ENCODE measurements at places on chromosomes 5 and 9.

DNA sequence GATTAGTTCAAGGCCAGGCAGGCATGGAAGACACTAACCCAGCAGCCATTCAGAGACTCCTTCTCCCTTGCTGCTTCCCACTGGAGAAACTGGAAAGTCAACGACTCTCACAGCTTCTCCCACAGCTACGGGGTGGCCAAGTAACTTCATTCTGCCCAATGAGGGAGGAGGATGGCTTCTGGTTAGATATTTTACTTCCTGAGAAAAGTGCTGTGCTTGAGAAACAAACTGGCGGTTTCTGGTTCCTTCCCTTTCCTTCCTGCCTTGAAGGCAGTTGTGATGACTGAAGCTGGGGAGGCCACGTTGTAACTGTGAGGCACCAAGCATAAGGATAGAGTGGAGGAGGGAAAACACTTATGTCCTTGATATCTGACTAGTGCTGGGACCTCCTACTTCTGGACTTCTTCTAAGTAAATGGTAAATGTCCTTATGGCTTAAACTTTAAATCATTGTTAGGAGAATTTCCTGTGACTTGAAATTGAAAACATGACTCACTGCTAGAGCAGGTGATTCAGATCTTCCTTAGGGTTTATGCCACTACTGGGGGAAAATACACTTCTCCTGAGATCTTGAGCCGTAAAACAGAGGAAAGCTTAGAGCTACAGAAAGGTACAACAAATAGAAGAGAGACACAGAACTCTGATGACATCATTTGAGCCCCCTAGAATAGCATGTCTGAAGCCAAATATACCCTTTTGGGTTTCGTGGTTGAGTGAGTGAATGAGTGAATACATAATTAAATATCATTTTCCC is 3.1 kb upstream of the GNPDA1 start:
- peak; percentile 67 for DNase-seq

- no peak for DNase-seq
Observed at GRCh38 chr5:175003531-175003930, 279.1 kb downstream of the MSX2 start.

GRCh38 chr5:10563945-10564837 is at the start of gene ANKRD33B:
Gene ANKRD33B (plus strand): TSS chr5:10564070. CDS start chr5:10564468, 398 bp downstream.
- peak; percentile 80 for DNase-seq

DNA sequence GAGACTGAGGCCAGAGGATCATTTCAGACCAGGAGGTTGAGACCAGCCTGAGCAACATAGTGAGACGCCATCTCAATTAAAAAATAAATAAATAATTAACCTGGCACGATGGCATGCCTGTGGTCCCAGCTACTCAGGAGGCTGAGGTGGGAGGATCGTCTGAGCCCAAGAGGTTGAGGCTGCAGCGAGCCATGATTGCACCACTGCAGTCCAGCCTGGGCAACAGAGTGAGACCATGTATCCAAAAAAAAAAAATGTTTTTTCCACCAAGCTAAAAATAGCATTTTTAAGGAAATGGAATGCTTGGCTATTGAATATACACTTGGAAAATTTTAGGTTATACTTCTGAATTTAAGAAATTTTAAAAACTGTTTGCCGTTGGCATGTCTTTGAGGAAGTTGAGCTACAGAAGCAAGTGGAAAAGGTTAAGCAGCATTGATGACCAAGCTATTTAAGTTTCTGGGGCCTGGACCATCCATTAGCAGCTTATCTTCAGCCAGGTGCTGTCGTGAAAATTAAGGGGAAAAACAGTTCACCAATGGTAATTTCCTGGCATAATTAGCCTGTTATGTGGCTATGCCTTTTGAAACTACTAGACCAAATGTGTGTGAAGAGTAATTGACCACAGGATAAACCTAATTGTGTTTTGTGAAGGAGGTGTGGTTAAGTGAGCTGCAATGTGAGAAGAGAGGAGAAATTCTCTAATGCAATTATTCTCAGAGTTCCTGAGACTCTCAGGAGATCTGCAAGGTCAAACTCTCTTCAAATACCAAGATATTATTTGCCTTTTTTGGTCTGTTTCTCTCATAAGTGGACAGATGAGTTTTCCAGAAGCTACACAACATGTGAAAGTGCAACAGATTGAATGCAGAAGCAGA is 21.0 kb downstream of the F2R start:
- no peak for DNase-seq

Data from activated CD4-positive, alpha-beta T cell treated with anti-CD3 and anti-CD28 coated beads, Interleukin-2, amount 50 U/mL, for 48 hours (primary cell).